ENCODE measurements at places on chromosomes 1 and 21.

DNA sequence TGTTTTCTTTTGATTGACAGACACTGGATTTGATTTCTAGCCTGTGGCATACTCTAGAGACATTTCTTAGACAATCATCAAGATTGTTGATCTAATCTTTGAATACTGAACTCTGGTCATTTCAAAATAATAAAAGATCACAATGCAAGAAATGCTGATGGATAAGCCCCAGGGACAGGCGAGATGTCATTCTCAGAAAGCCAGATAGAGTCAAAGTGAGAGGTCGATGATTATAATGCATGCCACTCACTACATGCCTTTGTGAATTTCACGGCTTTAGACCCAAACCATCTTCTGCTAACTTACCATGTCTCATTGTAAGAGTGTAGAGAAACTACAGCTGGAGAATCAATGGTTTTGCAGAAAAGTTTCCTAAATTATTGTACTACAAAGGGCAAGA is 257.1 kb downstream of the DYRK1A start:
- DNase-seq = no peak

GRCh38 chr1:24418898-24419628 is 3.5 kb downstream of the NIPAL3 start:
- no peak for DNase-seq

DNA sequence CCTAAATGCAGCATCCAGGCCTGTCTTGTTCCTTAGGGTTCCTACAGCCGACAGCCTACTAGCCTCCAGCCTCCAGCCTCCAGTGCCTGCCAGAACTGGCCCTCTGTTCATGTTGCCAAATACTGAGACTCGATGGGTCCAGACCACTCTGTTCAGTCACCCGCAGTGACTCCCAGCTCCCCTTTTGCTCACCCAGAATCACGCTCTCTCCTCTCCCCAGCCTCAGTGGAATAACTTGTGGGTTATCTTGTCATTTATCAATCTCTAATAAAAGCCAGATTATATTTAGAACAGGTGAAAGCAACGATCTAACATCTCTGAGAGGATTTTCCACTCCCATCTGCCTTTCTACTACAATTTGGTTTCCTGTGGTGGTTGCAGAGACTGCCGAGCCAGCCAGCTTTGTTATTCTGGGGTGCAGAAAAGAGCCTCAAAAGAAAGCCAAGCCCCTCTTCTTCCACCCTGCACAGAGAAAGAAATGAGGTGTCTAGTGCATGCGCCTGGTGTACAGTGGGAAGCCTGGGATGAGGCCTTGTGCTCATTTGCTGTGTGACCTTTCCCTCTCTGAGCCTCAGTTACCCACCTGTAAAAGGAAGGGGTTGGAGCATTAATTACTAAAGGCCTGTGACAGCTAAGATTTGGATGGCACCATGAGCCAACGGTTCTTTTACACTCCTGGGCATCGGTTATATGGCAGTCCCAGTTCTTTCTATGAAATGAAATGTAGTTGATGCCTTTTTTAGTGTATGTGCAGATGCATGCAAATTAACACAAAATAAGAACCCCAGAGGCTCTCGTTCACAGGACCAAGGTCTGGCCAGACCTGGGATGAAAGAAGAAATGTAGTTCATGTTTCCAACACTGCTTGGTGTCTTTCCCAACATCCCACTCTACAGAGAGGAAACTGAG is 42.9 kb upstream of the ID3 start:
- DNase-seq = no peak

- no peak for DNase-seq
Measured at GRCh38 chr1:38141483-38141882, 94.9 kb upstream of the POU3F1 start.

- DNase-seq = no peak
Measured at GRCh38 chr1:44302541-44302940, 52.5 kb downstream of the ERI3 start.

DNA sequence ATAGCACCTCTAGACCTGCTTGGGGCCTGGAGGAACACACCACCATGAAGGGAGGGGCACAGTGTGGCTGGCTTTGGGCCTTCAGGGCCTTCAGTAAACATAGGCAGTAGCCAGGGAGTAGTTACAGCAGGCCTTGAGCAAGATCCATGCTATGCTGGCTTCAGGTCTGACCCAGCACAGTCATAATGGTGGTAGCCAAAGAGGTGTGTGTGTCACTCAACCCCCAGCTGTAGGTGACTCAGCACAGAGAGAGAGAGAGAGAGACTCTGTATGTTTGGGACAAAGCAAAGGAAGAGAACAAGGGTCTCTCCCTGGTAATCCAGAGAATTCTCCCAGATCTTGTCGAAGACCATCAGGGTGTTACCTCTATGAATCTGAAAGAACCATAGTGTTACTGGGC is 250.5 kb upstream of the PKN2 start:
- no peak for DNase-seq

DNA sequence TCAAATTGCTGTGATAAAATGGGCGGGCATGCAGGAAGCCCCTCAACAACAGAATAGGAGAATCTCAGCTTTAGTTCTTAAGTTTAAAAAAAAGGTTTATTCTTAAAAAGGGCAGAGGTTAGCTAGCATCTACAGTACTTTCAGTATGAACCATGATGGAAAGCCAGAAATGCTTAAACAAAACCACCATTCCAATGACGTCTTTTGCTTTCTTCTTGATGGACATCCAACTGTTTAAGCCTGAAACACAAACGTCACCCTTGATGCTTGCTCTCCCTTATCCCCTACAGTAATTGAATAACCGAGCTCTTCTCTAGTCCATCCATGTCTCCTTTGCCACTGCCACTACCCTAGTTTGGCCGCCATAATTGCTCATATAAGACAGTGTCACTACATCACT is 25.7 kb downstream of the TAF5L start:
- DNase-seq = no peak

DNA sequence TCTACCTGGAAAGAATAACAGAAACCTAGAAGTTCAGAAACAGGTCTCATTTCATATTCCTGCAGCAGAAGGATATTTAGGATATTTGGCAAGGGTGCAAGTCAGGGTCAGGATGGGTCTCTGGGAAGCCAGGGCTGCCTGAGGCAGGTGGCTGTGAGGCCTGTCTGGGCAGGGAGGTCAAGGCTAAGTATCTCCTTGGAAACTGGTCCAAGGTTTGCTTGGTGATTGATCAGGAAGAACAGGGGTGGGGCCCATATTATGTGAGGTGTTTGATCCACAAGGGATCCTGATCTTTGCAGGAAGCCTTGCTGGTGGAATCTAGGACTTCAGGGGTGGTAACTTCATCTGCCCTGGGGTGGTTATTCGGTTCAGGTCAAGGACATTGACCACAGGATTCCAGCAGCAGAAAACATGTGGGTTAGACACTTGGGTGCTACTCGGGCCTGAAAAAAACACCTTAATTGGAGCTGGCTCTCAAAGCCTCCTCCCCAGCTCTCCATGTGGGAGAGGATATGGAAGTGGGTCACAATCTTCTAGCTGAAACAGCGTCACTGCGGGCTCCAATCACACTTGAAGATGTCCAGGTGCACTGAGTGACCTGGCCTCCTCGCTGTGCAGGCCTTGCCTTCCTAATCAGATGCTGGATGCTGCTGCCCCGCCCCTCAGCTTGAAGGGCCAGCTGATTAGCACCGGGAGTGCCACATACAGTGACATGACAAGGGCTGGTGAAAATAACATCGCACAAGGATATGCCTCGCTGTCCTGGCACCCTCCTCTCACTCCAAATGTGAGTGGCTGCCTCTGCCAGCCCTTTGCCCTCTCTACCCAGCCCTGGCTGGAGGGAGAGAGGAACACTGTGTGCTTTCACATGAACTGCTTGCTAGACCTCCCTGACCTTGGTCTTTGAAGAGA is 8.7 kb downstream of the CTNNBIP1 start:
- no peak for DNase-seq

DNA sequence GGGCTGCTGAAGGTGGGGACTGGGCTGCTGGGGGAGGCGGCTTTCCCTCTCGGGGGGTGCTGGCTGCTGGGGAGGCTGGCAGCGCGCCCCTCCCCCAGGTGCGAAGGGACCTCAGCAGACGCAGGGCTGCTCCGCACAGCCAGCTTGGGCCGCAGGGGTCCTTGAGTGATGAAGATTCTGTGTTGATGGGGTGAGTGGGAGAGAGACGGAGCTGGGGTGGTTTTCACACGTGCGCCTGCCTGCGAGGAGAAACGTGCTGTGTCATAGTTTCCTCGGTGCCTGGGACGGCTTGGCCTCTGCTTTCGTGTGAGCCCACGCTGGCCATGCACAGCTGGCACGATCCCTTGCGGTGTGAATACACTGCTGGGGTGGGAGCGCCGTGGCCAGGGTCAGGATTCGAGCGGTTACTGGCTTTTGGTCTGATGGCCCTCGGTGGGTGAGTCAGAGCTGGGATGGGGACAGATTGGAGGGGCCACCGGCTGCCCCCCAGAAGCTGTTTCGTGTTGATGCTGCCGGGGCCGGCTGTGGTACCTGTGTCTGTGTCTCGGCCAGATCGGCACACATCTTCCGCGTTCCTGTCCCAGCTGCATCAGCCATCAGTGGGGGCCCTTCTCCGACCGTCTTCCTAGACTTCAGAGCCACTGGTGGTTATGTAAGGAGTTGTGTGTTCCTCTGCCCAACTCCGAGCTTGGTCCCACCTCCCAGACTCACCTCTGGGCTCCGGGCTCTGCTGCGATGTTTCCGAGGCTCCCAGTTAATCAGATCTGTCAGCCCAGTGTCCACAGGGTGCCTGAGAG is 24.9 kb downstream of the PRKCZ start:
- DNase-seq = no peak

DNA sequence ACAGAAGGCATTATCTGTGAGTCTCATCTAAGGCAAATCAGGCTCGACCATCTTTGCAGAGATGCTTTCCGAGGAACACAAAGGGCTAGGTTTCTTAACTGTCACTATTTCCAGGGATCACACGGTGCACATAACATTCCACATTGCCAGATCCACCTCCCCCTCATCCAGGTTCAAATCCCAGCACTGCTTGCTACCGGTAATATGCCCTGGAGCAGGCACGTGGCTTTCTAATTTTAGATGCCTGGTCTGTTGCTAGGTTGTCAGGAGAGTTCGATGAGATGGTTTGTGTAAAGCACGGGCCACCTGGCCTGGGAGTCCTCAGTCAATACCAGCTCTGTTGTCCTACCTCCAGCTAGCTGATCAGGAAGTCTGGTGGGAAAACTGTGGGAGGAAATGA is 598.6 kb downstream of the NPHP4 start:
- no peak for DNase-seq

DNA sequence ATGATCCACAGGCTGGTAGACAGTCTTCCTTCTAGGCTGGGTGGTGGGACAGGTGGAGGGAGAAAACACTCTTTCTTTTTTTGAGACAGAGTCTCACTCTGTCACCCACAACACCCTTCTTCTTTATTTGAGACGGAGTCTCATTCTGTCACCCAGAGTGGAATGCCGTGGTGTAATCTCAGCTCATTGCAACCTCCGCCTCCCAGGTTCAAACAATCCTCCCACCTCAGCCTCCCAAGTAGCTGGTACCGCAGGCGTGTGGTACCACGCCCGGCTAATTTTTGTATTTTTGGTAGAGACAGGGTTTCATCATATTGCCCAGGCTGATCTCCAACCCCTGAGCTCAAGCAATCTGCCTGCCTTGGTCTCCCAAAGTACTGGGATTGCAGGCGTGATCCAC is 2.9 kb downstream of the GPR37L1 start:
- no peak for DNase-seq
